CD4-positive, alpha-beta T cell treated with Interleukin-4 for 1 hour (primary cell): ENCODE measurements at places on chromosomes 12 and 14.
A peak's percentile ranks its signal among the peaks of the same experiment; 100 is the strongest.

DNA sequence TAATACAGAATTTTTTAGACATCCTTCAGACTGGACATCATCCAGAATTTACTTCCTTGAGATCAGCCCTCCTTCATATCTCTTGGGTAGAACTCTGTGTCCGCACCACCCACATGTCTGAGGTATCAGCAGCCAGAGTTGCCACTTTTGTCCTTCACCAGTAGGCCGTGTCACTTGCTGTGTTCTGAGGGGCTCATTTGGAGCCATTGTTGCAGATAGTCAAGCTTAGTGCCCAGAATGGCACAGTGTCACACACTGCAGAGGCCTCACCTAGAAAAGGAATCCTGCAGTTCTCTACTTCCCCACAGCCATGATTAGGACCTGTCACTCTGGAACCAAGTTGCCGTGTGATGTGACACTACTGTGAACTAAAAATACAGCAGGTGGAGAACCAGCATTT is 36.9 kb upstream of the KCNK13 start:
- DNase-seq = no peak

DNA sequence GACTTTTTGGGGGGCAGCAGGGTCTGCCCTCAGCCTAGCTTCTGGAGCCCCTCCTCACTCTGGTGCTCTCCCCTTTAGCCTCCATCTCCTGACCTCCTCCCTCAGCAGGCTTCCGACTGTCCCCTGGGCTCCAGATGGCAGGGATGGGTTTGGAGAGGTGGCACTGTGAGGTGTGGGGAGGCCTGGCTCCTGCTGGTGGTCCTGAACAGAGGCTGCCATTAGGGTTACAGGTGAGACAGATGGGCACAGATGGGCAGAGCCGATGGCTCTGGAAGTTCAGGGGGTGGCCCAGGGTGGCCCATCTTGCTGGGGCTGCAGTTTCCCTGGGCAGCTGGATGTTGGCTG is 68.5 kb upstream of the BEGAIN start:
- no peak for DNase-seq

GRCh38 chr12:26748412-26748740 is 84.6 kb downstream of the ITPR2 start:
- DNase-seq = no peak

DNA sequence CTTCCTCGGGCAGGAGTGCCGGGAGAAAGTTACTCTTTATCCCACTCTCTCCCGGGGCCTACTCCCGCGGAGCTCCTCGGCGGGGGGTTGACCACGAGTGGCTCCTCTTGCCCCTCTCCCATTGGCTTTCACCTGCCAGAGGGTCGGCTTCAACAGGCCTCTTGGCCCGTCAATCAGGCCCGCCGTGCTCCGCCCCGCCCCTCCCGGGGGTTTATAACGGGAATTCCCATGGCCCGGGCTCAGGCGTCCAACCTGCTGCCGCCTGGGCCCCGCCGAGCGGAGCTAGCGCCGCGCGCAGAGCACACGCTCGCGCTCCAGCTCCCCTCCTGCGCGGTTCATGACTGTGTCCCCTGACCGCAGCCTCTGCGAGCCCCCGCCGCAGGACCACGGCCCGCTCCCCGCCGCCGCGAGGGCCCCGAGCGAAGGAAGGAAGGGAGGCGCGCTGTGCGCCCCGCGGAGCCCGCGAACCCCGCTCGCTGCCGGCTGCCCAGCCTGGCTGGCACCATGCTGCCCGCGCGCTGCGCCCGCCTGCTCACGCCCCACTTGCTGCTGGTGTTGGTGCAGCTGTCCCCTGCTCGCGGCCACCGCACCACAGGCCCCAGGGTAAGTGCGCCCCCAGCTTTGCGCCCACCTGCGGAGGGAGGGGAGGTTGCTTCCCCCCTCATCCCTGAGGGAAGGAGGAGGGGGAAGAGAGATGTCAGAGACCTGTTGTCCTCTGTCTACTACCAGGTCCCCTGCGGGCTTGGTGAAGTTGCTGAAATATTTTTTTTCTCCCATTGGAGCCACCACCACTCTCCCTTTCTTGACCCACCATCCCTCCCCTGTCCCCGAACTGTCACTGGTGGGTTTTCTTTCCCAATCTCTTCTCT is at the start of gene SMOC1:
SMOC1 (plus strand) TSS at position 242 of the 869 bp plus-strand sequence; CDS start at position 505, 263 bp downstream.
- DNase-seq = no peak

GRCh38 chr12:52335598-52336262 is 14.5 kb upstream of the KRT83 start:
- DNase-seq = no peak

GRCh38 chr14:34169561-34169960 is 218.7 kb upstream of the EGLN3 start:
- no peak for DNase-seq

DNA sequence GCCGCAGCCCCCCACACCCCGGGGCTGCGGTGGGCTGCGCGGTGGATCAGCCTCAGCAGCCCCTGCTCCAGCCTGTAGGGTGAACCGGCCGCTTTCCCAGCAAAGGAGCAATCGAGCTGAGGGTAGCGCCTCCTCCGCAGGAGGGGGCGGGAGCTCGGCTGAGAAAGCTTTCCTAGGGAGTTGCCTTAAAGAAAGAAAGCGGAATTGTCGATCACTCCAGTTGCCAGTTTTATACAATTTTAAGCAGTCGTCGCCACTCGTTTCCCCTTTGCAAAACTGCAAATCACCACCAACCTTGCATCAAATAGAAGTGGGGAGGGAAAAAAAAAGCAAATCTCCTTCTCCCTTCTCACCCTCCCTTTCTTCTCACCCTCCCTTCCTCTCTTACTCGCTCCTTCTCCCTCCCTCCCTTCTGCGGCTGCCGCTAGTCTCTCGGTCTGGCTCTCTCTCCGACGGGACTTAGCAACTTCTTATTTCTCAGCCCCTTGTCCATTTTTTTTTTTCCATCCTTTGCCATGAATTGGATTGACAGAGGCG is at the start of gene PDE3A:
PDE3A (plus strand) TSS at position 424 of the 537 bp plus-strand sequence. CDS start 748 bp downstream, outside the sequence.
- no peak for DNase-seq

- no peak for DNase-seq
These were observed 106.1 kb upstream of the RFLNA start for GRCh38 chr12:124188561-124189405.

- DNase-seq = no peak
These were observed at the start of gene ANKRD33 for GRCh38 chr12:51887476-51888315. ANKRD33 (plus strand) TSS chr12:51888103; CDS start chr12:51888187, 84 bp downstream.

DNA sequence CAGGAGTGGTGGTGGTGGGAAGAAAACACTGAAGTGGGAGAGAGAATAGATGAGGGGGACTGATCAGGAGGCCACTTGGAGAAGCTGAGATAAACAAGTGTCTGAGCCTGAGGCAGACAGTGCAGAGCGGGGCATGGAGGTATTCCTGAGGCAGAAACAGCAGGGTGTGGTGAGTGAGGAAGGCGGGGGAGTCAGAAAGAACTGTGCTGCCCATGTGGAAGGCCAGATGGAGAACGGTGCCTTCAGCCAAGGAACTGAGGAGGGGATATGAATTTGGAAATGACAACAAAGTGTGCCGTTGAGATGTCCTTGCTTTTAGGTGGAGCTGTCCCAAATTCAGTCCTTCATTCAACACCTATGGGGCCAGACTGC is 13.7 kb downstream of the APPL2 start:
- no peak for DNase-seq

- DNase-seq = no peak
These were observed 37.1 kb downstream of the TGFB3 start for GRCh38 chr14:75944607-75945241.

DNA sequence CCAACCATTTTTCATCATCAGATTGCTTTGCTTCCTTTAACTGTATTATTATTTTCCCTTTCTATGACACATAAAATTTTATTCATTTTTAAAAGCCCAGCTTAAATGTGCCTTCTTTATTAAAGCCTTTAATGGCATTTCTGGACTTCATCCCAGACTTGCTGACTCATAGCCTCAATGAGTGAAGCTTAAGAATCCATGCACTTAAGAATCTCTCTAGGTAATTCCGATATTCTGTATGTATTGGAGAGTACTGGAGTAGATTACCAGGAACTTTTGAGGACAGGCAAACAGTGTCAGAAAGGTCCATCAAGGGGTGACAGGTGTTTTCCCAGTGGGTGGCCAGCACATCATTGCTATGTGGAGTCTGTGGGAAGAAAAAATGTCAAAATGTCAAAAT is 107.9 kb downstream of the PTPRQ start:
- no peak for DNase-seq

DNA sequence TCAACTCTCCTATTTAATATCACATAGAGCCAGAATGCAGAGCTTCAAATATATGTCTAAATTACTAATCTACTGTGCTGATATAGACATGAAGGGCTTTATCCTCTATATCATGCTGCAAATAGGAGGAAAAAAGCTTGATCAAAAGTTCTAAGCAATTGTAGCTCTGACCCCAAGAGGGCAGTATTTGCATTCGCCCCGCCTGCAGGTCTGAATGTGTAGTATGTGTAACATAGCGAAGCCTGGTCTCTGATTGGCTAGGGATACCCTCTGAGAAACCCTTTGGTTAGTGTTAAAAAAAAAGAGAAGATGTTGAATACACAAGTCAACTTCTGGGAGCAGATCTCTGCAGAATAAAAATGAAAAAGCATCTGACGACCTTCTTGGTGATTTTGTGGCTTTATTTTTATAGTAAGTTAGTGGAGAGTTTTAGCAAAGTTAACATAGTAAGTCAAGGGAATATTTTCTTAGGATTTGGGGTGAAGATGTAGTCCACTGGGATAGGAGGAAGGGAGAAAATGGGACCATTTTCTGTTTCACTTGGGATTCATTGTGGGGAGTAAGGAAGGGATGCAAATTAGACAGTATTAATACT is 151.6 kb upstream of the OR4E1 start:
- DNase-seq = peak; percentile 68

GRCh38 chr14:54709444-54709843 is 142.5 kb downstream of the SAMD4A start:
- DNase-seq = no peak

GRCh38 chr14:98769326-98769725 is 502.7 kb downstream of the BCL11B start:
- no peak for DNase-seq

DNA sequence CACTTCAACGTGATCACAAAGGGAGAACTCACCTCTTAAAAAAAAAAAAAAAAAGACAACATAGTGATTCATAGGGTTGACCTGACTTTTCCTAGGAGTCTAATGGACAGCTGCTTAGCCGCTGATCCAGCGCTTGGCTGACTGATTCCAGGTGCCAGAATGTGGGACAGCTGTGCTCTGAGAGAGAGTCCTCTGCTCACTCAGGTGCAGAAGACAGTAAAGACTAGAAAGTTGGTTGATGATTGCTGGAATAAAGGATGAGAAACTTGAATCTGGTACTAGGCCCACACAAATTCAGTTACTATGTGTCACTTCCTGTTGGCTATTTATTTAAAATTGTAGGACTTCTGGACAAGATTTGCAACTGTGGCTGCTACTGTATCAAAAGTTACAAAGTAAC is 229.4 kb downstream of the CHST11 start:
- DNase-seq = no peak

DNA sequence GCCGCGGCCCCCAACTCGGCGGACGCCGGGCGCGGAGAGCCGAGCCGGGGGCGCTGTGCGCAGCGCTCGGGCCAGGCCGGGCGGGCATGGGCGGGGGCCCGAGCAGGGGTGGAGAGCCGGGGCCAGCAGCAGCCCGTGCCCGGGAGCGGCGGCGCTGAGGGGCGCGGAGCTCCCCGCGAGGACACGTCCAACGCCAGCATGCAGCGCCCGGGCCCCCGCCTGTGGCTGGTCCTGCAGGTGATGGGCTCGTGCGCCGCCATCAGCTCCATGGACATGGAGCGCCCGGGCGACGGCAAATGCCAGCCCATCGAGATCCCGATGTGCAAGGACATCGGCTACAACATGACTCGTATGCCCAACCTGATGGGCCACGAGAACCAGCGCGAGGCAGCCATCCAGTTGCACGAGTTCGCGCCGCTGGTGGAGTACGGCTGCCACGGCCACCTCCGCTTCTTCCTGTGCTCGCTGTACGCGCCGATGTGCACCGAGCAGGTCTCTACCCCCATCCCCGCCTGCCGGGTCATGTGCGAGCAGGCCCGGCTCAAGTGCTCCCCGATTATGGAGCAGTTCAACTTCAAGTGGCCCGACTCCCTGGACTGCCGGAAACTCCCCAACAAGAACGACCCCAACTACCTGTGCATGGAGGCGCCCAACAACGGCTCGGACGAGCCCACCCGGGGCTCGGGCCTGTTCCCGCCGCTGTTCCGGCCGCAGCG is 639 bp downstream of the FZD10 start:
- no peak for DNase-seq

- DNase-seq = no peak
These were observed 21.2 kb upstream of the HSPB8 start for GRCh38 chr12:119157528-119157927.

DNA sequence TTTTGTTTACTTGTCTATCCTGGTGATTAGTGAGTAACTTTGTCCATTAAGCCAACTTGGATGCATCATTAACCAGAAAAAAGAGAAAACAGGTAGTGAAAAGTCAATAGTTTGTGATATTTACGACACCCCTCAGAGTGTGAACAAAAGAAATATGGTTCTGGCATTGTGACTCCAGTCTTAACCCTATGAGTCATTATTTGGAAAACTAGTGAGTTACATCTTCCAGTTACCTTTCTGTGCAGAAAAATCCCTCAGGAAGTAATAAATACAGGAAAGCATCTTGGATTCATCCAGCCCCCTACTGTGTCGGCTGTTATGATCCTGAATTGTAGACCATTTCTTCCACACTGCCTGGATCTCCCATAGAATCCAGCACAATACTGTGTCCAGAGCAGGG is 379.1 kb downstream of the GALC start:
- DNase-seq = no peak
